Activated CD4-positive, CD25-positive, alpha-beta regulatory T cell treated with anti-CD3 and anti-CD28 coated beads, Interleukin-2, amount 50 U/mL, for 16 hours (primary cell): ENCODE measurements at places on chromosomes 6 and 20.

DNA sequence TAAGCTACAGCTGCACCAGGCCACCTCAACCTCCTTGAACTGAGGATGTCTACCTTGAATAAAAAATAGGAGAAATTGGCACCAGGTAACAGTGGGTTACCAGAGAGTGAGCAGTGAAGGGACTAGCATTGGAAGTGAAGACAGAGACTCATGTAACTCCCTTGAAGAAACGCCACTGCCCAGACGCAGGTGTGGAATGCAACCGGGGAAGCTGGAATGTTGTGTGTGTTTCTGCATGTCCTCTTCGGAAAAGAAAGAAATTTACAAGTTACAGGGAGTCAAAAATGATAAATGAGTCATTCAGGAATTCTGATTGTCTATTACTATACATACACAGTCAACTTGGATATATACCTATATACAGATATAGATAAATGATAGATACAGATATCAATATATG lies 514.7 kb upstream of the AGPAT4 start:
- DNase-seq = no peak

DNA sequence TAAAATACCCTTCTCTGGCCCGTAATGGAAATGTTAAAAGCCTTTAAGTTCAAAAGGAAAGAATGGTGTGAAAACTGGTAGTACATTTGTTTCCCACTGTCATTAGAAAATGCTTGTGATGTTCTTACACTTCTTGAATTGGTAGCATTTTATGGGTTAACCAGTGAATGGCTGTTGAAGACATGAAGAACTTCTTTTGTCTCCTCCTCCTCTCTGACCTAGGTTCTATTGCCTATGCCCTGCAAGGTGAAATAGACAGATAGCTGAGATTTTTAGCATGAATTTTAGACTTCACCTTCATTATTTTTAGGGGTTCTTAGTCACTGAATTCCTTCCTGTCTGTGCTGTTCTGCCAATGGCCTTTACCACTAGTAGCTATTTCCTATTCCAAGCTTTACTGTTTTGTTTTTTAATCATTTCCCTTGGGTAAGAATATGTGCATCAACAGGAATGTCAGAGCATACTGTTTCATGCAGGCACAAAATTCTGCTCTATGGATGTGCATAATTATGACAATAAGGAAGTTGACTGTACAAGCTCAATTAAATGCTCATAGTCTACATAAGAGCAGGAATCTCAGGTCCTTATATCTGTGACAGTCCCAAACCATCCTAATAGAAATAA lies 4.9 kb downstream of the TNFAIP3 start:
- no peak for DNase-seq

GRCh38 chr20:19958928-19959327 lies 58.2 kb upstream of the NAA20 start:
- DNase-seq = no peak

DNA sequence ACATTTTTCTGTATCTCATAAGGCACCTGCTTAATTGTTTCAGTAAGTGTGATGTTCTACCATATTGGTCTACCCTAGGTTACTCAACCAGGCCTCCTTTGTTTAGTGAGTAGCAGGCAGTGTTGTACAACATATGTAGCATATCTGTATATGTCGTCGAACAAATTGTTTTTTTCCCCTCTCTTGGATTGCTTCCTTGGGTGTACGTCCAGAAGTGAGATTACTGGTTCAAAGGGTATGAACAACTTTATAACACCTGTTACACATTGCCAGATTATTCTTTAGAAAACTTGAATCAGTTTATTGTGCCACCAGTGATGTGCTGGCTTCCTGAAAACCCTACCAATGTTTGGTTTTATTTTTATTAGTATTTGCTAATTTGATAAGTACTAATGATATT lies 14.7 kb downstream of the SLC16A10 start:
- DNase-seq = no peak

DNA sequence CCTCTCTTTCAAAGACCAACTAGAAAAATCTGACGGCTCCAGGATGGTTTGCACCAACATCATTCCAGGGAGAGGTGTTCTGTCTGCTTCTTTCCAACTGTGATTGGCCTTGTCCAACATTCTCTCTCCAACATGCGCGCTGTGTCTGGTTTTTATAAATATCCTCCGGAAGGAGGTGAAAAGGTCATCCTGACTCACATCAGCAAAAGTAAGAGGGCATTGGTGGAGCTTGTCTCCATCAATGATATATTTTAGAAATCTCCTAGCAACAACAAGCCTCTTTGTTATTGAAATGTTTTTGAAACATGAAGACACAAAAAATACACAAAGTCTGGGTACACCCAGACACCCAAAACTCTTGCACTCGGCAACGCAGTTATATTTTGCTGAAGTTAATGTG lies 475.3 kb upstream of the JARID2 start:
- no peak for DNase-seq

DNA sequence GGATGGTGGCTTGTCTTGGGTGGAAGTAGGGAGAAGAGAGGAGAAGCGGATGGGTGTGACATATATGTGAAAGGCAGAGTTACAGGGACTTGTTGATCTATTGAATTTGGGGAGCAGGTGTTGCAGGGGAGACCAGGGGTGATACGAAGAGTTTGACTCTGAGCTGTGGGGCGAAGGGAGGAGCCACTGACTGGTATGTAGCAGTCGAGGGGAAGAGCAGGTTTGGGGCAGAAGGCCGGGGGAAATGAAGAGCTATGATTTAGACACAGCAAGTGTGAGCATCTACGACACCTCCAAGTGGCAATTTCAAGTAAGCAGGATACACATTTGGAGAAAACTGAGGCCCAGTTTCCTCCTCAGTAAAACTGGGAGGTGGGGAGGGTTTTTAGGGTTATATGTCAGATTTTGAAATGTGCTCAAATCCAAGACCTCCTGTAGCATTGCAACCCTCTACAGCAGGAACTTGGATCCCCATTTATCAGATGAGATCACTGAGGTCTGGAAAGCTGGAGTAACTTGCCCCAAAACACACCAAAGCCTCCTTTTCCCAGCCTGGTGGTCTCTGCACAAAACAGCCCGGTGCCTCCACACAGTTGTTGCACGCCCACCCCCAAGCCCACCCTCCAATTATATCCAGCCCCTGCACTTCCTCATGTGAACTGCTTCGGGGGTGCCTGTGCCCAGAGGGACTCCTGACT lies 137.8 kb downstream of the PREX1 start:
- DNase-seq = no peak
